ENCODE measurements at places on chromosomes 7 and 10.
A peak's percentile ranks its signal among the peaks of the same experiment; 100 is the strongest.

- no peak for DNase-seq
Observed at GRCh38 chr7:5792268-5792667, 10.8 kb upstream of the RNF216 start.

DNA sequence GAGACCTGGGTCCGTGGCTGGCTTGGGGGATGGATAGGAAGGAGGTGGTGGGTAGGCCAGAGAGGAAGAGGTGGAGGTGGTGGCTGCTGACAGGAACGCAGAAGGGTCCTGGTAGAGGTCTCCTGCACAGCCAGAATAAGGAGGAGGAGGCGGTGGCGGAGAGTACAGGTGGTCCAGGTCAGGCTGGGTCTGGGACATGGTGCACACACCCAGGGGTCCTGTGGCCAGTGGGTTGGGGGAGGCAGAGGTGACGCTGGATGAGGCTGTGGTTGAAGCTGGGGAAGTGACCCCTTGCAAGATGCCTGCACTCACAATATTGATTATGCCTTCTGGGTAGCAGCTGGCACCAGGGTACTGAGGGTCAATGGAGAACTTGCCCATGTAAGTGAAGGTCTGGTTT lies 2.2 kb downstream of the EGR2 start:
- DNase-seq, result no peak

GRCh38 chr10:129832573-129833467 lies 131.3 kb downstream of the EBF3 start:
- no peak for DNase-seq

- DNase-seq, result peak; percentile 31
Observed at GRCh38 chr7:43076189-43076605, 36.2 kb upstream of the HECW1 start.

DNA sequence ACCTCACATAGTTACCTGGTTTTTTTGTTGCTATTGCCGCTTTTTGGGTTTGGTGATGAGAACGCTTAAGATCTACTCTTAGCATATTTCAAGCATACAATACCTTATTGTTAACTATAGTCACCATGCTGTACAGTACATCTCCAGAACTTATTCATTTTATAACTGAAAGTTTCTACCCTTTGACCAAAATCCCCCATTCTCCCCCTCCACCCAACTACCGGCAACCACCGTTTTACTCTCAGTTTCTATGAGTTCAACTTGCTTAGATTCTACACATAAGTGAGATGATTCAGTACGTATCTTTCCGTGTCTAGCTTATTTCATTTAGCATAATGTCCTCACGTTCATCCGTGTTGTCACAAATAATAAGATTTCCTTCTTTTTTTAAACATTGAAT lies 86.7 kb upstream of the IL6 start:
- no peak for DNase-seq

DNA sequence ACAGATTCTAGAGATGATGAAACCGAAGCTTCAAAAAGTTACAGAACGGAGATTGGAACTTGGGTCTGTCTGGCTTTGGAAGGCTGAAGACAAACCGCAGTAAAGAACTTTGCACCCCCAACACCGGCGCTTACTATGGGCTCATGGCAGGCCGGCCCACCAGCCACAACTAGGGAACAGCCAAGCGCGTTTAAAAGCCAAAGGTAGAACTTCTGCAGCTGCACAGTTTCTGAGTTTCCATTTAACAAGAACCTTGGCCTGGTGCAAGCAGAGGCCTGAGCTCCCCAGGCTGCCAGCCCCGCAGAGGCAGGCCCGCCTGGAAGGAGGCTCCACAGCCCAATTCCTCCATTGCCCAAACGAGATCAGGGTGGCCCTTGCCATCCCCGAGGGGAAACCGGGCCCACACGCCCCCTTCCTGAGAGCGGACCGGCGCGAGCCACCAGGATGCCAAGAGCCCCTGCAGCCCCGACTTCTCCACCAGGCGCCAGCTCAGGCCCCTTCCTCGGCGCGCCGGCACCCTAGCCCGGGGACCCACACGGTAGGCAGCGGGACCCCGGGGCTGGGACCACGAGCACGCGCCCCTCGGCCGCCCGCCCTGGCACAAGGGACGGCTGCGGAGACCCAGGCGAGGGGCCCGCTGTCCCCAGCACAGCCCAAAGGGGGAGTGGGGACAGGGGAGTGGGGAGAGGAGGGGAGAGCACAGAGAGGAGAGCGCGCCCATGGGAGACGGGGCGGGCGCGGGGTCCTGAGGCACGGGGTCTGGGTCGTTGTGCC lies 566 bp downstream of the MAD1L1 start:
- peak; percentile 29 for DNase-seq

- no peak for DNase-seq
Observed at GRCh38 chr7:130488392-130489139, 3.3 kb upstream of the MEST start.

GRCh38 chr10:78802866-78803265 lies 265.9 kb upstream of the ZMIZ1 start:
- peak; percentile 54 for DNase-seq

DNA sequence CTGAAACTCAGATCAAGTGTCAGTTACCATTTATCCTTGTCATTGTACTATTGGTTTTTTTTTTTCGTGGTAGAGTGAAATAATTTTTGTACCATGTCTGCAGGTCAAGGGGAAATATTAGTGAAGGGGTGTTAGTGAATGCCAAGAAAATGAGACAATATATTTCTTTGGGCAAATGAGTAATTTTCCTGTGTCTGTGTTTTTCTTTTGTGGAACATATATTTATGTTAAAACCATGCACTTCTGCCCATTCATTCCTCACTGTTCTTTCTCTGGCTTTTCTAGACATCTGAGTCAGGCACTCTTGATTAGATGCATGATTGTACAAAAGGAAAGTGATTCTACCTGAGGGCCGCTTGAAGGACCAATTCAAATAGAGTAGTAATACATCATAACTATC lies 161.6 kb downstream of the BICC1 start:
- peak; percentile 32 for DNase-seq

DNA sequence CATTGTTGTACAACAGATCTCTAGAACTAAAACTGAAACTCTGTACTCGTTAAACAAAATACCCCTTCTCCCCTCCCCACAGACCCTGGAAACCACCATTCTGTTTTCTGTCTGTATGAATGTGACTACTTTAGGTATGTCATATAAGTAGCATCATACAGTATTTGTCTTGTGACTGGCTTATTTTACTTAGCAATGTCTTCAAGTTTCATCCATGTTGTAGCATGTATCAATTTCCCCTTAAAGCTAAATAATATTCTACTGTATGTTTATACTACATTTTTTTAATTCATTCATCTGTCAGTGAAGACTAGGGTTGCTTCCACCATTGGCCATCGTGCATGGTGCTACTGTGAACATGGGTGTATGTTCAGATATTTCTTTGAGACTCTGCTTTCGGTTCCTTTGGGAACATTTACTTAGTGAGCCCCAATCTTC lies 71.2 kb upstream of the RPA3 start:
- no peak for DNase-seq

DNA sequence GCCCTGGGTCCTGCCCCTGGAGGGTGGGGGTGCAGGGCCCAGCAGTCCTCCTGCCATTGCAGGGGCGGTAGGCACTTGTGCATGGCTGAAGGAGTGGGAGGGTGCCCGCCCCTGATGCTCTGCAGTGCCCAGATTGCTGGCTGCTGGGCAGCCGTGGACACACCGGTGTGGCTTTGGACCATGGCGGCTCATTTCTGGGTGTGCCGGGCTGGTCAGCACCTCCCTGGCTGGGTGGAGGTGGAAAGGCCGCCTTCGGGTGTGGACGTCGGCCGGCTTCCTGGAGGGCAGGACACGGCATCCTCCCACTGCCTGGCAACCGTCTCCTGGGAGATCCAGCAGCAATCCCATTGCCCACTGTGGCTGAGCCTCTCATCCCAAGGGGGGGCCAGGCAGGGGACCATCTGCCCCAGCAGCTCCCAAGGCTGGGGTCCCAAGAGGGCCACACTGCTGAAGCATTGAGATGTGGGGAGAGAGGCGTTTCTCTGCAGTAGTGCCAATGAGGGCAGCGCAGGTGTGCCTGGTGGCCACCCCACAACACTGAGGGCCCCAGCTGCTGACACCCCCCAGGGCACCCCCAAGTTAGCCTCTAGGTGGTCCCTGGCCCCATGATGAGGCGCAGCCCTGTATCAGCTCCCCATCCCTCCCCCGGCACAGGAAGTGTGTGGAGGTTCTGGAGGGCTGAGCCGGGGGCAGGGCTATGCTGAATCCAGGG lies 12.9 kb downstream of the TTYH3 start:
- no peak for DNase-seq

DNA sequence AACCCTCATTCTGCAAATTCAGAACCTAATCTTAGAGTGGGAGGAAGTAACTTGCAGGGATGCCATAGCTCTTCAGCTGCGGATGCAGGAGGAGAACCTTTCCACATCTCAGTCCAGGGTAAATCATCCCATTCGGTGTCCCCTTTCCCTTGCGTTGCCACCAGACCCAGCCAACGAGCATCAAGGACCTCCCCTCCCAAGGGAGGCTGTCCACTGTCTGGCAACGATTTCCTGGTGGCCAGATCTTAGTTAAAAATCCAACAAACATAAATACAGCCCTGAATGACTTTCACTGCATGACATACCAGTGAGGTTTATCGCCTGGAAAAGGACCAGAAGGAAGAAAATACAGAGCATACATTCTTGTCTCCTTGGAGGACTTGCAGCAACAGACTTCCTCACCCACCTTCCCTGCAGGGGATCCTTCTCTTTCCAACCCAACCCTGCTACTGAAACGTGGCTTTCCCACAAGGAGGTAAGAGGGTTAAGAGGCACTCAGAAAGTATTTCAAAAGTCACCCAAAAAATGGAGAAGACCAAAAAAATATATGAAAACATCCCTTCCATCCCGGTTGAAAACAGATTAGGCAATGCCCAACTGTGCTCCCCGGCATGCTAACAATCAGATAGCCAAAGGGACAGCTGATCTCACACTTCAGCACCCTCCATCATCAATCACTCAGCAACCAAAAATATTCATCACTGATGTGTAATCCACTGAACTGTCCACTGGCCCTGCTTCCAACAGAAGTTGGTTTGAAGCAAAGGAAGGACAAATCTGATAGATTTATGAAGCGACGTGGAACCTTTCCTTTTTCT lies 206.6 kb downstream of the TNS3 start:
- DNase-seq, result peak; percentile 36

DNA sequence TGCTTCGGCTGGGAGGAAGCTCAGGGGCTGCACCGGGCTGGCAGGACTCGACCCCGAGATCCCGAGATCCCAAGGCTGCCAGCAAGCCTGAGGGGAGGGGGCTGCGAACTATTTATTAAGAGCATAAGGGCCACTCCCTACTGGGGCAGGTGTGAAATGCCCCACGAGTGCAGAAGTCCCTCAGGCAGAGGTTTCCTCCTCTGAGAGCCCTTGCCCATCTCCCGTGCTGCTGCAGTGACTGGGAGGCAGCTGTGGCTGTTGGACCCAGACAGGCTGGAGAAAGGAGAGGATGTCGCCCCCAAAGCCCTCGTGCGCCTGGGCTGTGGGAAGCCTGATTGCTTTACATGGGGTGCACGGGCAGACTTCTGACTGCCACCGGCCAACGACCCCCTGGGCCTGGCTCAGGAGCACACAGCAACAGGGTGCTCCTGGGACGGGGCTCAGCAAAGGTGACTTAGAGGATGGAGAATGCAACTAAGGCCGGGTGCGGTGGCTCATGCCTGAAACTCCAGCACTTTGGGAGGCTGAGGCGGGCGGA lies 39.8 kb downstream of the RGS10 start:
- DNase-seq, result no peak
